ENCODE measurements at places on chromosomes 2 and 18.

GRCh38 chr2:58428096-58429013, 187.2 kb upstream of the FANCL start:
- no peak for DNase-seq

GRCh38 chr2:100580367-100581276, 17.8 kb downstream of the PDCL3 start:
- peak; percentile 26 for DNase-seq

DNA sequence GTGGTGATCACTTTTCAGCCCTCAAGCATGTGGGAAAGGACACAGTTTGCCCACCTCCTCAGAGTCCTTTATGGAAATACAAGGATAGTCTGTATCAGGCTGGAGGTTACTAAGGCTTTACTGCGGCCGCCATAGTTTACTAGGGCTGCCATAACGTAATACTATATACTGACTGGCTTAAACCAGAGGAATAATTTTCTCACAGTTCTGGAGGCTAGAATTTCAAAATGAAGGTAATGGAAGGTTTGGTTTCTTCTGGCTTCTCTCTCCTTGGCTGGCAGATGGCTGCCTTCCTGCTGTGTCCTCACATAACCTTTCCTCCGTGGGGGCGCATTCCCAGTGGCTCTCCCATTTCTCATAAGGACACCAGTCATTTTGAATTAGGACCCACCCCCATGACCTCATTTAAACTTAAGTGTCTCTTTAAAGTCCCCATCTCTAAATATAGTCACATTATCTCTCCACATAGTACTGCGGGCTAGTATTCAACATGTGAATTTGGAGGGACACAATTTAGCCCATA, 12.5 kb upstream of the ATIC start:
- no peak for DNase-seq

- DNase-seq: no peak
These were observed 536.0 kb downstream of the TNS1 start for GRCh38 chr2:217466805-217467204.

DNA sequence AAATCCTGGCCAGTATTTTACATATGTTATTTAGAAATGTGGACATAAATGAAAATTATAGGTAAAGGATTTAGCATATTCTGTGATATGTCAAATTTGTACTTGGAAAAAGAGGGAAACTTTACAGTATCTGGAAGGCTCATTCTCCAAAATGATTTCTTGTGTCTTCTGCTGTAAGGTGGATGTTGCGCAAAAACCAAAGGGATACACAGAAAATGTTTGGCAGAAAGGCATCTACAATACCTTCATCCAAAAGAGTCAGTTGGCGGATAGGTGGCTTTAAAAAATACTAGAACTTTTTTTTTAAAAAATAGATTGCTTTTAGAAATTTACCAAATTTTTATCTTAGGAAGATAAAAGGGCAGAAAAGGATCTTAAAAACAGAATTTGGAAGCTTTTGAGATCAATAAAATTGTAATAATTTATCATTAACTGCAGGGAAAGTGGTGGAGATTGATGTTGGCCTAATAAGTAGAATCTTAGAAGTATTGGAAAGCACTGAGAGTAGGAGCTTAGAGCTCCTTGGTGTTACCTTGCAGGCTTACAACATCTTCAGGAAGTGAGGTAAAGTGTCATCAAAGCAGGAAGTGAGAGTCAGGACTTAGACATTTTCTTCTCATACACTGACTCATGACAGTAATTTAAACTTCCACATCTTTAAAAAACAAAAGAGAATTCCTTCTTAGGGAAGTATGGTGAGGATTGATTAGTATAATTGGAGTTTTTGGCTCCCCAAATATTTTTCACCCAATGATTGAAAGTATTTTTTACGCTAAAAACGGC, 2.1 kb downstream of the NABP1 start:
- DNase-seq: no peak

DNA sequence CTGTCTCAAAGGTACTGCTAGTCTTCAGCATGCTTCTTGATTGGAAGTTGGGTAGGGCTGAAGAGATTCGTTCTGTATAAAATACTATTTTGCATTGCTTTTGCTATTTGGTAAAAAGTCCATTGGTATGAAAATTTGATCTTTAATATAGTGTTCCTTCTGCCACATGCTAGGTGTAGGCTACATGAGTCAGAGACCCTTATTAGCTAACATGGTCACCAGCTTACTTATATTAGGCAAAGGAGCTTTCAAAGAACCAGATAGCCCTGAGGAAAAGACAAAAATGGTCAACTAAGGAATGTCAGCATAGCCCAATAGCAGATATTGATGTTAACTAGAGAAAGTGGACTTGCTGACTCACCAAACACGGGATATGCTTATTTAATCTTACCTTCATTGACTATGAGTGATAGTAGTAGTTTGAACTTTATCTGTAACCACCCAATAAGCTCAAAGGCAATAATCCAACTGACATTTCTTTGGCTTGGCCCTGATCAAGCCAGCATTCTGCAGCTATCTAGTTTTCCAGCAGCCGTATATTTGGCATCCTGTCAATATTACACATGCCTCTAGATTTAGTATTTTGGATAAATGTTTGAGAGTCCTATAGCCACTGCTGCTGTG, 110.0 kb downstream of the TPGS2 start:
- no peak for DNase-seq

- no peak for DNase-seq
These were observed 266.7 kb downstream of the ATAD2B start for GRCh38 chr2:23660237-23660636.

DNA sequence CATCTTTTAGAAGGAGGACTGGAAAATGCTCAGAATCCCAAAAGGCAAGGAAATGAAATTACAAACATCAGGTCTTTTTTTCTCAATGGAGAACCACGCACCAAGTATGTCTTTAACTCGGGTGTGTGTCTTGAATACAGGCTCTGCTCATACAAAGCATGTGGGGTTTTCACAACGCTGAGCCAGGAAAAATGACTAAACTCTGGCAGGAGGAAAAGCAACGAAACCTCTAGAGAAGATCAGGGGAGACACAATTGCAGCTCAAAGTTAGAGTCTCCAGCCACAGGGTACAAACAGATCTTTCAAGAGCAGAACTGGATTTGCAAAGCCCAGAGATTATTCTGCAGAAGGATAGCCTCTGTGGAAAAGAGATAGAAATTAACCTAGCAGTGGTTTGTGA, 42.8 kb upstream of the TPO start:
- no peak for DNase-seq

GRCh38 chr2:232328032-232328422, 50.5 kb upstream of the ALPP start:
- no peak for DNase-seq

Data from stimulated activated CD8-positive, alpha-beta memory T cell treated with anti-CD3 and anti-CD28 coated beads, Interleukin-4, amount 100 ng/mL, for 1 hour (primary cell).